ENCODE measurements at places on chromosomes 6 and 20.
A peak's percentile ranks its signal among the peaks of the same experiment; 100 is the strongest.

DNA sequence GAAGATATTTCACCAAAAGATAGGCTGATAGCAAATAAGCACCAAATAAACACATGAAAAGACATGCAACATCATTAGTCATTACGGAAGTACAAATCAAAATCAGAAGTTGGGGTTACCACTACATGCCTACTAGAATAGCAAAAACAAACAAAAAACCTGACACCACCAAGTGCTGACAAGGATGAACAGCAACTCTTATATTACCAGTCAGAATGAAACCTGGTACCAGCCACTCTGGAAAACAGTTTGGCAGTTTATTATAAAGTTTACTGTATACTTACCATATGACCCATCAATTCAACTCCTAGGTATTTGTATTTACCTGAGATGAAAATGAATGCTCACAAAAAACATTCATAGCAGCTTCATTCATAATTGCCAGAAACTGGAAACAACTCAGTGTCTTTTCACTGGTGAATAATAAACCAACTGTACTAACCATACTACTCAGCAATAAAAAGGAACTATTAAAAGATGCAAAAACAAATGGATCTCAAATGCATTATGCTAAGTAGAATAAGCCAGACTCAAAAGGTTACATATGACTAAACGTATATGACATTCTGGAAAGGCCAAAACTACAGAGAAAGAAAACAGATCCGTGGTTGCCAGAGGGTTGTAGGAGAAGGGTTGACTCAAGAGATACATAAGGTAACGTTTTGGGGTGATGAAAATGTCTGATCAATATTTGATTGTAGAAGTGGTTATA, 33.0 kb downstream of the NUP153 start:
- no peak for DNase-seq

DNA sequence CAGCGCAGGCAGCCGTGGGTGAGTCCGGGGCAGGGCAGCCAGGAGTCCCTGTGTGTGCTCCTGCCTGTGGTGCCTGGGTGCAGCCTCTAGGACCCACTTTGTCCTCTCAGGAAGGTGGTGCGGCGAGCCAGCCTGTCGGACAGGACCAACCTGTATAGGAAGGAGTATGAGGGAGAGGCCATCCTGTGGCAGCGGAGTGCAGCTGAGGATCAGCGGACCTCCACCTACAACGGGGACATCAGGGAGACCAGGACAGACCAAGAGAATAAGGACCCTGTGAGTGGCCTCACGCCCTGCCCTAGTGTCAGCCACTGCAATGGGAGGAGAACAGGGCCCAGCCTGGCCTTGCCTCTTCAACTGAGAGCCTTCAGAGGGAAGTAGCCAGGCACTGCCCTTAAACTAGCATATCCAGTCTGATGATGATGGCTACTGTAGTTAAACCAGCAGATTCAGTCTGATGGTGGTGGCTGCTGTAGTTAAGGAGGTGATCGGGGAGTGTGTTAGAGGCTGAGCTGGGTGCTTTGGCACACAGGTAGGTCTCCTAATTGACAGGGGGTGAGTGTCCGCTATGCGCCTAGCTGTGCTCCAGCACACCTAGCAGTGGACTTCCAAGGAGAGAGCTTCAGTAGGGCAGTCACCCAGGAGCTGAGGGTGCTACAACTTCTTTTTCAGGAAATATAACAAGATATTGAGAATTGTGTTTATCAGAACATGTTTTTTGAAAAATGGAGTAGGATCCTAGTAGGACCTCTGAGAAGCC, 18.1 kb upstream of the FAM83D start:
- no peak for DNase-seq

DNA sequence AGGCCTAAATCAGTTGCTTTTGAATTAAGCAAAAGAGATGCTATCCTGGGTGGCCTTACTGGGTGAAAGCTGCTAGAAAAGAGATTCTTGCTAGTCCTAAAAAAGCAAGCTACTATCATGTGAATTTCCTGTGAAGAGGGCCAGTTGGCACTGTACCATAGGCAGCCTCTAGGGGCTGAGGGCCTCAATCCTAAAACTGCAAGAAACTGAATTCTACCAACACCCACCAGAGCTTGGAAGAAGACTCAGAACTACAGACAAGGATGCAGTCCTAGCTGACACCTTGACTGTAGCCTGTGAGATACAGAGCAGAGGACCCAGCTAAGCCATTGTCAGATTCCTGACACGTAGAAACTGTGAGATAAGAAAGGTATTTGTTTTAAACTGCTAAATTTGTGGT, 24.5 kb downstream of the CLIC5 start:
- no peak for DNase-seq

DNA sequence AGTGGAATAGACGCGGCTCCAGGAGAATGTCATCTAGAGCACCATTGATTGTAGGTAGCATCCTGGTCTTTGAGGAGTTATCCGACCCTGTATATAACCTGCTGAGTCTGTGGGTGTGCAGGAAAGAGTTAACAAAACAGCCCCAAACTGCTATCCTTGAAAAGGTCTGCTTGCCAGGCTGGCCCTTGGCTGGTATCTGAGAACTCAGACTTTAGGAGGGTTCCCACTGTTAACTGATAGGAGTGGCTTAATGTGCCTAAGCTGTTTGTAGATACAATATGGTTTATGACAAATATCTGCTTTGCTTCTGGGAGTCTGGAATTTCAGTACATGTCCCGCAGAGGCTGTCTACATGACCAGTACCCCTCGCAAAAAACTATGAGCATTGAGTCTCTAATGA, 27.6 kb upstream of the MCUR1 start:
- no peak for DNase-seq

DNA sequence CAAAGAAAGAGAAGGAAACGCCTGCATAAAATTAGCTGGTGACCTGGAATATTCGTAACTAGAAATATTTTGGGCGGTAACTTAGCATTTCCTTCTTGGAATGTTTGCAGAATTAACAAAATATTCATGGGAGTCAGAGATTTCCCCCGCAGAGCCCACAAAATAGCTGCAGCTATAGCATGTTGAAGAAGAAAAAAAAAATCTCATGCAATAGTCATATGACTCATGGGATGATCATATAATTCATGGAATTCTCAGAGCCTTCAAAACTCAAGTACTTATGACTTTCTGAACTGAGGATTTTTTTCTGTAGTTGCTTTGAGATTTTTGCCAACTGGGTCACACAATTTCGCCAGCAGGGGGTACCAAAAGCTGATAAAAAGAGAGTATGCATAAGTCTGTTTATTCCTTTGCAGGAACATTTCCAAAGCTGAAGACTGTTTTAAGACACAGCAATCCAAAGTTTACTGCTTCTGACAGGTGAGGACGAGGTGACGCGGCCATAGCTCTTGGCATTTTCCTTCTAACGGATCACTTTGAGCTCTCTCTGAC, 586.0 kb upstream of the CHD6 start:
- peak; percentile 33 for DNase-seq

DNA sequence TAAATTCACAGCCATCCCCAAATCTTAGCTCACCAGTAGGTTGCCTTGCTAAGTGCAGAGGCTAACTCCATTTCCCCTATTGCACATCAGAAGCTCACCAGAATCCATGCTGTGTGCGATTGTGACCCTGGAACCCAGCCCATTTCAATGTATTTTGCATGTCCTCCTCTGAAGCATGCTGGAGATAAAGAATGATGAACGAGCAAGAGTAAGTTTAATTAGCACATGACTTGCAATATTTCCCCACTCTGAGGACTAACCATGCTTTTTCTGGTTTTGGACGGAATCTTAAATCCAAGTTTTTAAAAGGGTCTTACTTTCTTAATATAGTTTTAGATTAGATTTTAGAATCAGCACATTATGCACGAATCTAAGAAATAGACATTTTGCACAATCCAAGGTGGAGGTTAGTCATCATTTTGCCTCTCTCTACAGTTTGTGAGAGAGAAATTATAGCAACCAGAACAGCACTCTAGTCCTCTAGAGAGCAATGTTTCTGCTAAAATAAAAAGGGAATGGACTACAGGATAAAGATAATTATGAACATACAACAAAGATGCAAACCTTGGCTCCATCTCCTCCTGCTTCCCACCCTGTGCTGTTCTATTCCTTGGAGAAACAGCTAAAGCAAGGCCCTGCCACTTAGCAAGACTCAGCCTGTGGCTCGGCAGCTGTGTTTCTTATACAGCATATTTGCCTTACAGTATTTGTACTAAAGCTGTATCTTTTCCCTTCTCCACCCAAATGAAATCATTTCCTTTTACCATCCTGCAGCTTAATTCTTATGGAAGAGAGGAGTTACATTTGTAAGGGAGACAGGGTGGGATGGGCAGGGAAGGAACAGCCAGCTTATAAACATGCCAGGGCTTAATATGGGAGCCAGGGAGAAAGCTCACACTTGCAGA, 24.9 kb upstream of the LAMA4 start:
- DNase-seq = no peak

DNA sequence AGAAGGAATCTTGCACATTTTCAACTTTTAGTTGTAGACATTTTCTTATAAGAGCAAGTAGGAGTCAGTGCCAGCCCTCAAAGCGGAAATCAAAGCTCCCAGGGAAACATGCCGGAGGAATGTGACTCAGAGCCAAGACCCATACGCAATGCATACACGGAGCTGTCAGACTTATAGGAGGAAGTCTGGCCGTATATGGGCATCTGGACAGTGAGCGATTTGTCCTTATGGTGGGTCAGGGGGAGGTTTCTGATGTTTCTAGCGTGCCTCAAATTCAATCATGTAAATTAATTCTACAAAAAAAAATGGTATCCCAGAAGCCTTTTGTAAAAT, 3.6 kb upstream of the CCN2 start:
- DNase-seq = no peak

DNA sequence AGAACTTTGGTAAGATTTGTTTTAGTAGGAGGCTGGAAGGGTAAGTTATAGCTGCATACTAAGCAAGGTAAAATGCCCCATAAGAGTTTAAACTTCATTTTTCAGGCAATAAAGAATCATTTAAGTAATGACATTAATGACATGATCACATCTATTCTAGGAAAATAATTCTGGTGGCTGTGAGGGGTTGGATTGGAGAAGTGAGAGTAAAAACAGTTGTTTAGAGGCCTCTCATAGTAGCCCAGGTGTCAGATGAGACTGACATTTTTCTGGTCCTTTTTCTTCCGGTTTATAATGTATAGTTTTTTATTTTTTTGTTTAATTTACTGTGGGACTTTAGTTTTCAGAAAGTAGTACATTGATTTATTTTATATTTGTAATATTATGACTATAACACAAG, 40.8 kb downstream of the ITCH start:
- no peak for DNase-seq

- no peak for DNase-seq
These were observed 132.1 kb upstream of the MOCS1 start for GRCh38 chr6:40066372-40066771.

DNA sequence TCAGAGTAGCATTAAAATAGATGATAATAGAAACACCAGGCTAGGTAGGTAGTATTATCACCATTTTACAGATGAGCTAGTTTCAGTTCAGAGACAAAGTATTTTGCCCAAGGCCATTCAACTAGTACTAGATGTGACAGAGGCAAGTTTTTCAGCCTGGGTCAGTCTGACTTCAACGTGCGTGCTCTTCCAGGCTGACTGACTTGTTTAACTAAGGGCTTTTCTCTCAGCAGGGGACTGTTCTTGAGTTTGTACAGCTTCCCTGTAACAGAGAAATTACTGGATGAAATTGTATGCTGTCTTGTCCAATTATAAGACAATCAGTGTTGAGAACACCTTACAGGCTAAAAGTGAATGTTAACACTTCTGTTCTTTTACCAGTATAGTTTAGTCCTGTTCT, 333.5 kb upstream of the MAN1A1 start:
- no peak for DNase-seq

Data from NCI-H526 treated with DMSO at 0.1 percent for 48 hours (cell line).